ENCODE measurements at places on chromosomes 4 and X.

- no peak for DNase-seq
Measured at GRCh38 chrX:117538178-117539089, 578.2 kb downstream of the KLHL13 start.

- no peak for DNase-seq
Measured at GRCh38 chr4:47065051-47065481, 33.7 kb downstream of the GABRB1 start.

DNA sequence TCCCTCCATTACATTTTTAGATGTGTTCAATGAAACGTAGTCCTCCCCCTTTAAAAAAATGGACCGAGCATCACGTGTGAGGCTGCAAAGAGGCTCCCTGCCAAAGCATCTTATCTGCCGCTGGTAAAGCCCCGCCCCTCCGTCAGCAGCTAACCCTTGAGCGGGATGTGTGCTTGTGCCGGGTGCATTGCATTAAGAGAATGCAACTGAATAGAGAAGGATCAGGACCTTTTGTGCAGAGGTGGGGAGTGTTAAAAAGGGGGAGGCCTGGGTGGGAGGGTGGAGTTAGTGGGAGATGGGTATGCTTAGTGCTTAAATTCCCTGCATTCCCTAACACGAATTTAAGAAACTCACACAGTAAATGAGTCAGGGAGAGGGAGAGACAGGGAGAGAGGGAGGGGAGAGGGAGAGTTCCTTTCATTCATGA is 66.0 kb downstream of the TBL1X start:
- no peak for DNase-seq

DNA sequence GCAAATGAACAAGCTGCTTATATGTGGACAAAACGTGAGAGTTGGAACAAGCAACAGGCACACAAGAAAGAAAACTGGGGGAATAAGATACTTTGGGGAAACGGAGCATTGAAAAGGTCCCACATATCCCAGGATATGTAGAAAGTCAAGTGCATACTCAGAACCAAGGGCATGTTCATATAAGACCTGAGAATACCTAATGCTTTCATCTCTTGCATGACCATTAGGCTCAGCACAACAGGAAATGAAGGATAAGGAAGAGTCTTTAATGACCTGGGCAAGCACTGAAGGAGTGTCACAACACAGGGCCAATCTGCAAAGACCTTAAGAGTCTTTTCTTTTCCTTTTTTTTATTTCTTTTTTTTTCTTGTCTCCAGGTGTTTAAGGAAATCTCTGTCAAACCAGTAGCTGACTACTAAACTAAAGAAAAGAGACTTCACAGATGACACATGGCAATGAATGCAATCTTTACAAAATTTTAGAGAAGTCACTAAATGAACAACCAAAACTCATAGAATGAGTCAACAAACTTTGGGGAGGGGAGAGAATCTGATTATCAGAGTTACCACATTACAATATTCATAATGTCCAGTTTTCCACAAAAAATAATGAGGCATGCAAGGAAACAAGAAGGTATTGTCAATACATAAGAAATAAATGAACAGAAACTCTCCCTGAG is 67.9 kb upstream of the STK26 start:
- no peak for DNase-seq

DNA sequence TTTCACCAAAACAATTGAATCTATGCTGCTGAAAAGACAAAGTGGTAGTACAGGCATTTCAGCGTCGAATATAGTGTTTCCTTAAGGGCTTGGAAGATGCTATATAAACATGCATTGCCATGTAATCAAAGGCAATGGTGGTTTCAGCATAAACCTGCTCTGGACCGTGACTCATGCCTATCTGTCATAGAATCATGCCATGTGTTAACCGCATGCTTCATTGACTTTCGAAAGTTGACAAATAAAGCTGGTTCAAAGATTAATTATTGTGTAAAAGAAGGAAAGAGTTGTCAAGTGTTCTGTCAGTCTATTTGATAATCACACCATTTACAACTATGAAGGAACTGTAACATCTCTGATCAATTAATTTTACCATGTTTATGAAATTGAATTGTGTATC is 83.2 kb downstream of the FUNDC1 start:
- no peak for DNase-seq

All from vagina (tissue), 2 donors.